ENCODE measurements at places on chromosomes 12 and 14.

DNA sequence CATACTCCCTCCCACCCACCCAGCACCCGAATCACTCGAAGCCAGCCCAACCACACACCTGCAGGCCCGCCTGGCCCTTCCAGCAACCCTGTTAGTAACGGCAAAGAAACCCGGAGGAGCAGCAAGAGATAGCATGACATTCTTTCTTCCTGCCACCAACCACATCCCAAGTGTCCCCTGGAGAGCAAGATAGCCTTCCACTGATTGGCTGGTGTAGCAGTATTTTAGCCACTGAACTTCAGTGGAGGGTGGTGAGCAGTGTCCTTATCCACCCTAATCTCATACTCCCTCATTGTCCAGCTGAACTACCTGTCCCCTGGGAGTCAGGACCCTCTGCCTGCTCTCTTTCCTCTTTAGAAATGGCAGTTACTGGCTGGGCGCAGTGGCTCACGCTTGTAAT, 769 bp upstream of the SLC39A5 start:
- DNase-seq, result no peak

GRCh38 chr12:127393465-127393864, 873.5 kb upstream of the TMEM132C start:
- no peak for DNase-seq

- no peak for DNase-seq
These were observed 39.6 kb downstream of the CDKL1 start for GRCh38 chr14:50357124-50357523.

GRCh38 chr12:93540466-93540865, 32.0 kb upstream of the SOCS2 start:
- no peak for DNase-seq

DNA sequence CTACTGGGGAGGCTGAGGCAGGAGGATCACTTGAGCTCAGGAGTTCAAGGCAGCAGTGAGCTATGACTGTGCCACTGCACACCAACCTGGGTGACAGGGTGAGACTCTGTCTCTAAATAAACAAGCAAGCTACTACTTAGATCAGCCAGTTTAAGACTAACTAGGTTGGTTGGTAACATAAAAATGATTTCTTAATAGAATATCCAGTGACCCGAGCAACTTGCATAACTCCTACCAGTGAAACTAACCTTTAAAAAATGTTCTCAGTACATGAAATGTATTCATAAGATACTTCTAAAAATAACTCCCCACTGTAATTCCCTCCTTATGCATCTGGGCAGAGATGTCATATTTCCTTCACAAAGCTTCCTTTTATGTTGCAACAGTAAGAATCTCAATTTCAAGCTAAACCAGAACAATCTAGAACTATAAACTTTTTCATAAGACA, 15.9 kb downstream of the TAOK3 start:
- no peak for DNase-seq

GRCh38 chr14:54665946-54666345, 99.0 kb downstream of the SAMD4A start:
- DNase-seq, result no peak

GRCh38 chr14:74015176-74015575, 3.9 kb downstream of the ENTPD5 start:
- DNase-seq, result no peak

DNA sequence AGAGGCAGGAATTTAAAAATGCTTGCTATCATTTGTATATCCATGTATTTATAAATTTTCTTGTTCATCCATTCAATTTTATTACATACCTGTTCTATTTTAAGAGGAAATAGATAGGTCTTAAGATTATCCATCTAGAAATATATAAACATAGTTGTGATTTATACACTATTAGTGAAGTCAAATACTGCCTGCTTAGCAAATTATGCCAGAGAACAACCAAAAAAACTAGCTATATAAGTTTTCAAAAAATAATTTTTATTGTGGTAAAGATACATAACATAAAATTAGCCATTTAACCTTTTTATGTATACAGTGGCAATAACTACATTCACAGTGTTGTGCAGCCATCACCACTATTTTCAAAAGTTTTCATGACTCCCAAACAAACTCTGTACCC, 237.3 kb downstream of the NPAS3 start:
- DNase-seq, result no peak
